ENCODE measurements at places on chromosomes 11 and 22.

- no peak for DNase-seq
Measured at GRCh38 chr11:123507043-123507442, 77.0 kb downstream of the GRAMD1B start.

GRCh38 chr22:35154937-35155387, 89.0 kb downstream of the ISX start:
- peak; percentile 8 for DNase-seq

- DNase-seq = no peak
Measured at GRCh38 chr11:35918716-35919115, 25.1 kb upstream of the LDLRAD3 start.

DNA sequence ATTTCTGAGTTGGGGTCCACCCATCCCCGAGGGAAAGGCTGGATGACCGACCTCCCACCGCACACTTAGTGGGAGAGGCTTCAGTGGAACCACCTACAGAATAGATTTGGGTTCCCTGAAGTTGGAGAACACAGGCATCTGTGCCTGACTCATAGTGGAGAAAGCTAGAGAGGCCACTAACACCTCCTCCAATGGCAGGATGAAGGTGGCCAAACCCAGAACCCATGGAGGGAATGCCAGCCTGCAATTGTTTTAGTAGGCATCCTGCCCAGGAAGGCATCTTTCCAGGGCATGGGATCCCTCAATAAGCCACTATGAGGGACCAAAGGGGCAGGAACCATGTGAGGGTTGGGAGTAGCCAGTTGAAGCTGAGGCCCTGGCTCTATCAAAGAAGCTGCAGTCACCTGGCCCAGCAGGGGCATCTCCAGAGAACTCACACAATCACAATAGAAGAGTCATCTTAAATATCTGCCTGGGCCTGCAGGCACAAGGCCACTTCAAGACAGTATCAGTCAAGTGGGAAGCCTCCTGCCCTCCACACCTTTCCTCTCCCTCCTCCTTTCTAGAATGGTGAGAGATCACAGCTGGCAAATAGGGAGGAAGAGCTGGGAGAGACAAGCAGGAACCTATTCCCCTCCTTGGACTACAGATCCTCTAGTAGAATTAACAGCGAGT, 124.1 kb upstream of the CSNK2A3 start:
- no peak for DNase-seq

DNA sequence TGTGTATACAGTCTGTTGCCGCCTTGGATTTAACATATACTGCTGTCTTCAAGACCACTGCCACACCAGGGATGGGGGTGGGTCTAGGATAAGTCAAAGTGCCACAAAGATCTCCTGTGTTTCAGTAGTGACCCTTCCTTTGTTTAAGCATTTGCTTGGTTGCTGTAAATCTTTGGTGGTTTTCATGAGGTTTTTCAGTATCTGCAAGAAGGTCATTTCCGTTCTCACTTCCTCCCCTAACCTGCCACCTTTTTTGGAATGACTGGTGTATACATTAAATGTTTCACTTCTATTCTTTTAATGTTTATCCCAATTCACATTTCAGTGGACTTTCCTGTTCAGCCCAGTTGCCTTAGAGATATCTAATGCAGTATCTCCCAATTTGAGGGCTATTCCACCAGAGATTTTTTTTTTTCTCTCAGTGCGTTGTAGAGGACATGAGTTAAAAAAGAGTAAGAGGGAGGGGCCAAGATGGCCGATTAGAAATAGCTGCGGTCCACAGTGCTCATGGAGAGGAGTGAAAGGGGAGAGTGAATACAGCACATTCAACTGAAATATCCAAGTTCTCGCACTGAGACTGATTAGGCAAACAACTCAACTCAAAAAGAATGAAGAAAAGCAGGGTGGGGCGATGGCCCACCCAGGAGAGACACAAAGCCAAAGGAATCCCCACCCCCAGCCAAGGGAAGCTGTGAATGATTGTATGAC, 43.2 kb downstream of the USP47 start:
- no peak for DNase-seq

DNA sequence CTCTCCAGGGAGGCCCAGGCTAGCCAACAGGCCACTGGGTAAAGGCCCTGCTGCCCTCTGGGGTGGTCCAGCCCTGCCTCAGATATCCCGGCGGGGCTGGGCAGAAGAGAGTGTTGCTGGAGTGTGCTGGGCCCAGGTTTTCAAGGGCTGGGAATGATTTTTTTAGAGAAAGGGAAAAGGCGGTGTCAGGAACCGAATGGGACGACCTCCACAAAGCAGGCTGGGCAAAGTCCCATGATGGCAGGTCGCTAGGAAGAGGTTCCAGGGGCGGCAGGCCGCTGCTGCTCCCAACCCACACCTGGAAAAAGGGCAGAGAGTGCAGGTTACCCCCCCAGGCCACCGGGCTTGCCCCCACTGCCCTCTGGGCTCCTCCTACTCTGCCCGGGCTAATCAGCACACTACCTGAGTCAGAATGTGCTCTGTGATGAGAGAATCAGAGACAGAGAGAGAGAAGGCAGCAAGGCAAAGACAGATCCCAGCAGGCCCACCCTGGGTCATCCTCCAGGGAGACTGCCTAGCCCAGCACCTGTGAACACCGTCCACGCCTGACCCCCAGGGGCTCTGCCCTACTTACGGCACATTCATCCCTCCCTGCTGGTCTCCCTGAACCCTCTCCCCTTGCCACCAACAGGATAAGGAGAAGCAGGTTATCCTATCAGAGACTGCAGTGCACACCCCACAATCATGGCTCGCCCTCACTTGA, 4.6 kb downstream of the PATZ1 start:
- no peak for DNase-seq

DNA sequence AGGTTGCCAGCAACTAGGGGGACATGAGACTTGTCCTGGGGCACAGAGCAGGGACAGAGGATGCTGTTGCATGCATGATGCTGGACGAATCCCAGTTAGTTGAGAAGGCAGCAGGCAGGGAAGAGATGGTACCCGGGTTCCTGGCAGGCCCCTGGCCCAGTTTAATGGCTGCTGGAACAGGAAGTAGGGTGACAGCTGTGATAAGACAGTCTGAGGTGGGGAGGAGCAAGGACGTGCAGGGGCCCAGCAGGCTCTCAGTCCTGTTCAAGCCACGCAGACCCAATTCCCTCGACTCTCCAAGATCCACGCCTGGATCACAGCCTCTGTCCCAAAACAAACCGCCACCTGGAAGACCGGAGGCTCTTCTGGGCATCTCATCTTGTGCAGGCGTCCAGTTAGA, 32.0 kb downstream of the LRRC10B start:
- no peak for DNase-seq

- no peak for DNase-seq
Measured at GRCh38 chr11:30495437-30495836, 90.7 kb downstream of the MPPED2 start.

DNA sequence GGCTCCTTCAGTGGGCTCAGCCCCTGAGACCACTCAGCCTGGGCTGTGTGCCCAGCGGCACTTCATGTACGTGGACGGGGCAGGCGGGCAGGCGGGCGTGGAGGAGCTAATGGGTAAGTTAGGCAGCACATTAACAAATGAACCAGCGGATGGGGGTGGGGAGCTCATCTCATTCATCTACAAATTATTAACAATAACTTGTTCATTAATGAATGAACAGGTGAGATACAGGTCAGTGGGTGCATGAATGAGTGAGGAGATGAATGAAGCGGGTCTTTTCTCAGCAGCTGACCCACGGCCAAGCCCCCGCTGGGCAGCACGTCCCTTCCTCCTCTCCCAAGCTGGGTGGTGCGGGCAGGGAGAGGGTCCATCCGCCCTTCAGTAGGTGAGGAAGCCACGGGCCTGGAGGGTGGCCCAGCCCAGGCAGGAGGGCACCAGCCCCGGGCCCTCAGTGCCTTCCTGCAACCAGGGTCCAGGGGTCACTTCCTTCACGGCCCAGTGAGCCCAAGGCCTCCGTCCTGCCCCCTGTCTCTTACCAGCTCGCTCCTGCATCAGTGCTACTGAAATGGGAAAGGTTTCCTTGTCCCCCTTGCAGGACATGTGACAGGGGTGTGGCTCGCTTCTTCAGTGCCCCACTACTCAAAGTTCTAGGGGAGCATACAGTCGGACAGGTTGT, 60.5 kb upstream of the KCNQ1OT1 start:
- DNase-seq = no peak

DNA sequence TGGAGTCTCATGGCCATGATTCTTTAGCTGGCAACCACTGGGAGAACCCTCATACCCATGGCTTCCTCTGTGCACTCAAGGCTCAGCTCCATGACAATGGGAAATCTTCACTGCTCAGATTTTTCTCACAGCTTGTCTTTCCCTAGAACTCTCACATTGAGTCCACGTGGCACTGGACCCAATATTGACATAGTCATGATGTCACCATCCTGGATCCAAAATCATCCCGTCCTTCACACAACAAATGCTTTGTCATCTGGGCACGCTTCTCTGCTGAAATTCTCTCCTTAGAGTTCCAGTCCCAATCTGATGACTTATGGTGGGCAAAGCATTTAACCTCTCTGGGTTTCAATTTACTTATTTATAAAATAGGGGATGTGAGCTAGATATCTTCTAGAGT, 37.7 kb upstream of the CD44 start:
- DNase-seq = no peak

DNA sequence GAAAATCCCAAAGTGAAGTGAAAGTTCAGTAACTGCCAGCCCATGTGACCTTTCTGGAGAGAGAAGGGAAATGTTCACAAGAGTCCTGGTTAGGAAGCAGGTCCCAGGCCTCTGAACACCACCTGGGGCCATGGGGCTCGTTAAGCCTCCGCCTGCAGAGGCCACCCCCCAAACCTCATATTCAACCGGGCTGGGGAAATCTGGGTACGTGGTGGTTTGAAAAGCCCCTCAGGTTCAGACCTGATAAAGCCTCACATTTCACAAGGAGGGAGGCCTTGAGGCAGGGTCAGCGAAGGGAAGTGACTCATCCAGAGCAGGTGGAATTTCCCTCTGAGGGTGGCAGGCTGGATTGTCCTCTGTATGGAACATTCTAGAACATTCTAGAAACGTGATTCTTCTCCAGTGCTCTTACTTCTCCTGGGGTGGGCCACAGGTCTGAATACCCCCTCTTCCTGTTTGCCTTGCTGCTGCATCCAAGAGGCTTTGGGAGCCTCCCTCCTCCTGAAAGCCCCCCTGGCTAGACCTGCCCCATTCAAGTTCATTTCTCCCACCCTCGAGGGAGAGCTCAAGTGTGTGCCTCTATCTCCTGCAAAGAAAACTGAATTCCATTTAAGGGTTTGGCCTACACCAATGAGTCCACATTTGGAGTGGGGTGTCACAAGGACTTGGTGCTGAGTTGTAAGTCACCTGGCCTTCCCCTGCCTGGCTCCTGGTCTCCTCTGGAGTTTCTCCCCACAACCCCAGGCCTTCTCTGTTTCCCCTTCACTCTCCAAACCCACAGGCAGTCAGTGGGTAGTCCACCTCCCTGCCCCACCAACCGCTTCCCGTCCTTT, 6.3 kb downstream of the FXYD2 start:
- no peak for DNase-seq

GRCh38 chr22:19981961-19982920, 34.4 kb downstream of the ARVCF start:
- no peak for DNase-seq

GRCh38 chr11:112776834-112777233, 184.4 kb upstream of the NCAM1 start:
- no peak for DNase-seq

DNA sequence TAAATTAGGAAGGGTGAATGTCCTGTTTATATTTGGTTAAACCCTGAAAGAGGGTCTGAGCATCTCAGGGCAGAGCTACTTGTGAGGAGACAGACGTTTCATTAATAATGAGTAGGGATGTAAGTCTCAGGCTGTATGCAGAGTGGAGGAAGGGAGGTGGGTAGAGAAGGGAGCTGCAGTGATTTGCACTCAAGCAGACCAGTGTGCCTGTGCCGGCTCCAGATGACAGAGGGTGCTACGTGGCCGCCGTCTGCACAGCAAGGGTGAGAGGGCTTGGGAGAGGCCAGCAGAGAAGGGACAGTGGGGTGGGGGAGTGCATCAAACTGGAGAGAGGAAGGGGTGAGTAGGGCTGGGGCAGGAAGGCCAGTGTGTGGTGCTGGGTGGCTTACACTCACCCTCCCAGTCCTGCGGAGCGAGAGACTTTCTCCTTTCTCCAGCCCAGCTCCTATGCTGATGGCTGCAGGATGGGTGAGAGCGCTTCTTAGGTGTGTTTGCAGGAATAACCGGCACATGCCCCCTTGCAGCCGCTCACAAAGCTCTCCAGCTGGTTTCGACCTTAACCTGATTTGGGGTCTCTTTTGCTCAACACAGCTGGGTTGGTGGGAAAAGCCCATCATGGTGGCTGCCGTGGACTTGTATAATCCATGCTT, 130.6 kb downstream of the ST3GAL4 start:
- no peak for DNase-seq

GRCh38 chr11:86222081-86222480, 22.5 kb upstream of the EED start:
- no peak for DNase-seq

- DNase-seq = no peak
Measured at GRCh38 chr11:113736323-113736722, 30.2 kb upstream of the TMPRSS5 start.

- DNase-seq = no peak
Measured at GRCh38 chr11:68956142-68956541, 24.6 kb downstream of the MRGPRD start.

- no peak for DNase-seq
Measured at GRCh38 chr11:72235351-72236057, 8.5 kb downstream of the PHOX2A start.

- DNase-seq = peak; percentile 40
Measured at GRCh38 chr22:28180804-28181731, 262.0 kb upstream of the PITPNB start.

- no peak for DNase-seq
Measured at GRCh38 chr11:111906680-111907079, 4.9 kb downstream of the CRYAB start.

- no peak for DNase-seq
Measured at GRCh38 chr11:61076506-61077304, 25.6 kb upstream of the CD5 start.

- no peak for DNase-seq
Measured at GRCh38 chr11:5489576-5490357, 1.3 kb downstream of the OR52D1 start.

DNA sequence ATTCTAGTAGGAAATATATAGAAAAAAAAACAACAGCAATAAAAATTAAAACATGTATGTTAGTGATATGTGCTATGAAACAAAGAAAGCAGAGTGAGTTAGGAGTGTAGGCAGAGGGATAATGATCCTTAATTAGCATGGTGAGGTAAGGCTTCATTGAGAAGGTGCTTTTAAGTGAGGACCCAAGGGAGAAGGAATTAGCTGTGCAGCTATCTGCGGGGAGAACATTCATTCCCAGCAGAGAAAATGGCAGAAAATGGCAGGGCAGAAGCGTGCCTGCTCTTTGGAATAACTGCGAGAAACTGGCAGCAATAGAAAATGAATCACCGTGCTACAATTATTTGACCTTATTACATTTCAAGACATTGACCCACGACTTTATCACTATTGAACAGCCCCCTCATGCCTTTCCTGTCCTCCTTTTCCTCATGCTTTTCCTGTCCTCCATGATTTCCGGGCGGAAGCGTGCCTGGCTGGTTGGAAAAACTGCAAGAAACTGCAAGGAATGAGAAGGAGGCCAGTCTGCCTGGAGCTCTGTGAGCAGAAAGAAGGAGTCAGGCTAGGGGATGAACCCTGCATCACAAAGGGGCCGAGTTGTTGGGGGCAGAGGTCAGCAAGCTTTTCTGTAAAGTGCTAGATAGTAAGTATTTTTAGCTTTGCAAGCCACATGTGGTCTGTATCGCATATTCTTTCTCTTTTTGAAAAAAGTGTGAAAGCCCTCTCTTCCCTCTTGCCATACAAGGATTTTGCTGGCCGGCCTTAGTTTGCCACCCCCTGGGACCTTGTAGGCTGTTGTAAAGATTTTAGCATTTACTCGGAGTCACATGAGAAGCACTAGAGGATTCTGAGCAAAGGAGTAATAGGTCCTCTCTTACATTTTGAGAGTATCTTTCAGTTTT, 37.1 kb upstream of the SWAP70 start:
- DNase-seq = no peak

GRCh38 chr11:122813176-122813893, 25.0 kb upstream of the CRTAM start:
- no peak for DNase-seq

Measured in AG09309 (cell line).